ENCODE measurements at places on chromosomes 4 and X.

- DNase-seq: peak; percentile 19
Observed at GRCh38 chr4:66034671-66035070, 364.4 kb upstream of the EPHA5 start.

- no peak for DNase-seq
Observed at GRCh38 chr4:1203026-1203616, 30.7 kb upstream of the SPON2 start.

GRCh38 chrX:7828594-7828993 lies 14.4 kb upstream of the VCX start:
- DNase-seq: no peak

DNA sequence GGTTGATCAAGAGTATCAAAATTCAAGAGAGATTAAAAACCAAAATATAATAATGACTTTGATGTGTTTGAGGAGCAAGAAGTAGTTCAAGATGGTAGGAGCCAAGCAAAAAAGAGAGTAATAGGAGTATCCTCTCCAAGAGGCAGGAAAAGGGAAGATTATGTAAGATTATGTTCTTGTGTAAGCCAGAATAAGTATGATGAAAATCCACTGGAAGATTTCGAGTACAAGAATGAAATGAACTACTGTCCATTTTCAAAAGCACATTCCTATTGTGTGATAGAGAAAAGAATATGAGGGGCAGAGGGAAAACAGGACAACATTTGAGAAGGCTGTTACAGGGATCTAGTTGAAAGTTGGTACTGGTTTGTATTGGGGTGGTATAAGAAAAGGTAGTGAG lies 659.6 kb upstream of the INTU start:
- DNase-seq: no peak

- no peak for DNase-seq
Observed at GRCh38 chr4:168584321-168584771, 87.5 kb downstream of the PALLD start.
